GM18507 (cell line): ENCODE measurements at places on chromosomes 4 and X.

- DNase-seq, result no peak
Observed at GRCh38 chrX:103932133-103932532, 30.3 kb upstream of the TMSB15B start.

- no peak for DNase-seq
Observed at GRCh38 chr4:46594661-46595060, 204.7 kb upstream of the GABRA2 start.

DNA sequence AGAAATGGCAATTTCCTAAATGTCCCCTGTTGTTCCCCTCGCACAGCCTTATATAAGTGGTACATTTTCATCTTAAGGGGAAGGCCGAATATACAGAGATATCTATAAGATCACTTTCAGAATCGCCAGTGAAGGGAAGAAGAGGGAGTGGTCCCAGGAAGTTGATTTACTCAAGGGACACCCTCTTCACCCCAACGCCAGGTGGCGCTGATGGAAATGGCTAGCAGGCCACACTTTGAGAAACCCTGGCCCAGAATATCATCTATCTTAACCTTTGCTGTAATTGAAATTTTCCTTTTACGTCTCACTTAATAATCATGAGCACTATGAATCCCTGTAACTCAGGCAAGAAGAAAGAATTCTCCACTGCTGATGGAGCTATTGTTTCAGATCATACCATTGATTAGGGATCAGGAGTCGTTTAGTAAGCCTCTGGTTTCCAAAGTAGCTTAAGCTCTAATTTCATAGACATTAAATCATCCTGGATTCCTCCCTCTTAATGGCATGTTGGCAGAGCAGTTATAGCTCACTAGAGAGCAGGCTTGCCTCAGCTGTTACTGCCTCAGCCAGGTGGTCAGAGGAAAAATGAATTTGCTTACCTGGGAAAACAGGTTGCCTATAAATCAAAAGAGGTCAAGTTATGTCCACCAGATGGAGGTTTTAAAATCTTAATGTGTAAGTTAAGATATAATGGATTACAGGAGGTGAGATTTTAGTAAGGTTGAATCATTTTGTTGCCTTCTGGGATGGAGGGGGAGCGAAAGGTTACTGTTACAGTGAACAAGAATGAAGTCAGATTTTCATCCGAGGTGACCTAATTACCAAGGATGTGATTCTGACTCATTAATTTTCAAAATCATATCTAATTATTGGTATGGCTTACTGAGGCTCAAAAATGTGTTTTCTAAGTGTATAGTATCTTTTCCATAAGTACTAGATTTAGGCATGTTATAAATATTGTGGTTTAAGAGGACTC is 941.2 kb upstream of the TENM3 start:
- DNase-seq, result no peak

DNA sequence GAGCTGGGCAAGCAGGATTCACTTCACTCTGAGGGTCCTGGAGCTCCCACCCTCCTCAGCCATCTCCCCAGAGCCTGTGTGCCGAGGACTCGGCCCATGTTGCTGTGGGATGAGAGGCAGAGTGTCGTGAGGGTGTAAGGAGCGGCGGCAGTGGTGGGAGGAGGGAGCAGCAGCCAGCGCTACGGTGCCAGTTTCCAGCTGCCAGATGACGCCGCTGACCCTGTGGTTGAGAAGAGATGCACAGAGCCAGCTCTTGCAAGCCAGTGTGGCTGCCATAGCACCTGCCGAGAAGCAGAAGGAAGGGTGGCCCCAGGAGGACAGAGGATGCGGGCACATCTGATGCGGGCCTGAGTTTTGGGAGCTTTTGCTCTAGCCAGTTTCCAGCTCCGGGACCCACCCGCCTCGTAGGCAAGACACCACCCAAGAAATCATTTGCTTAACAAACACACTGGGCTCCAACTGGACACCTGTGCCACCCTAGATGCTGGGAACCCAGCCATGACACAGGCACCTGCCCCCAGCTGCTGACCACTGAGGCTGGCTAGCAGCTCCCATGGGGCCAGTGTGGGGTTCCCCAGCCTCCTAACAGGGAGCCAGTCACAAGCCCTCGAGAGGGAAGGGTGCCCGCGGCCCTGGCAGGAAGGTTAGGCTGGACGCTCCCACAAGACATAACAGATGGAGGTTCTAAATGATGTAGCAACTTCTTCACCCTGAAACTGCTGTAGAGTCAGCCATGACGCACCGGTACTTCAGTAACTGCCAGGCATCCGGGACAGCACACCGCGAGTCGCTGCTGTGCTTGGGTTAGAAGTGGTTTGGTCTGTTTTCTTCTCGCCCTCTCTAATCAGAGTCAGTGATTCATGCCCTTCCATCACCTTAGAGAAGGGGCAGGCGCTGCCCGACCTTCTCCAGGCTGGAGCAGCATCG is 8.9 kb downstream of the MSANTD1 start:
- no peak for DNase-seq

- no peak for DNase-seq
Observed at GRCh38 chrX:113954297-113954696, 629.6 kb upstream of the HTR2C start.

DNA sequence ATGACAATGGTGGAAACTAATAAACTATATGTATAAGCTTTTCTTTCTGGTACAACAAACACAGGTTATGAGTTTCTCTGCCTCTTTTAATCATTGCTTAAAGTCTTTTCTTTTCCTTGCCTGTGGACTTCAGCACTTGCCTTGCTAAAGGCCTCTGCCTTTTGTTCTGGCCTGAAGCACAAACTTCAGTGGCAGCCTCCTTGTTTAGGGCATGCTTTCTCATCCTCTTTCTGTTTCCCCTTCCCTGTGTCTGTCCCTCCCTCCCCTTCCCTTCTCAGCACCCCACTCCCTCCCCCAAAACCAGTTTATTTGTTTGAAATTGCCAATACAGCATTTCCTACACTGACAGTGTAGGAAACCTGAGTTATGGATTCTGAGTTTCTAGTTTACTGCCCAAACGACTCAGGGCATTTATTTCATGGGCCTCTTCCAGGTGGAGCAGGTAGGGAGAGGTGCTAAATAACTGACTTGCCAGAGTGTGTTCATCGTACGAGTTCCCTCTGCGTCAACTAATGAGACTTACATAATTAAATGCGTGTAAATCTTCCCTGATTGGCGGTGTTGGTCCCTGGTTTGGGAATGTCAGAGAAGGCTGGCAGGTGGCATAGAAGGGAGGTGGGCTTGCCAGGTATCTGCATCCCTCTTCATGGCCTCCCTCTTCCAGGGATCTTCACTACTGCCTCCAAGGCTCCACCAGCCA is 311.0 kb downstream of the FBXW7 start:
- no peak for DNase-seq

DNA sequence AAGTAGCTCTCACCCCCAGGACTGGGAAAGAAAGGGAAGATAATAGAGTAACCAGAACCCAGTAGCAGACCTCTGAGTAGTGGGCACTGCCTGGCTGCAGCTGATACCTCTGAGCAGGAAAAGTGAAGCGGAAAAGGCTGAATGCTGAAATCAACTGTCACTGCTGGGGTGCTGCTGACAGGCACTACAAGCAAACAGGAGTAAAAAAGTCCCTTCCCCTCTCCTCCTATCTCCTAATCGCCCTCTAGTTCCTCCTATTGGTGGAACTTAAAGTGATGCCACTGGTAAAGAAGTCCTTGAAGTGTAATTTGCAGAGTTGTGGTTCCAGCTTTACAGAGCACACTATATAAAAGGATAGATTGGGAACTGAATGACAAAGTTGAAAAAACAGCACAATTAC is 32.8 kb upstream of the GLRB start:
- DNase-seq, result no peak

DNA sequence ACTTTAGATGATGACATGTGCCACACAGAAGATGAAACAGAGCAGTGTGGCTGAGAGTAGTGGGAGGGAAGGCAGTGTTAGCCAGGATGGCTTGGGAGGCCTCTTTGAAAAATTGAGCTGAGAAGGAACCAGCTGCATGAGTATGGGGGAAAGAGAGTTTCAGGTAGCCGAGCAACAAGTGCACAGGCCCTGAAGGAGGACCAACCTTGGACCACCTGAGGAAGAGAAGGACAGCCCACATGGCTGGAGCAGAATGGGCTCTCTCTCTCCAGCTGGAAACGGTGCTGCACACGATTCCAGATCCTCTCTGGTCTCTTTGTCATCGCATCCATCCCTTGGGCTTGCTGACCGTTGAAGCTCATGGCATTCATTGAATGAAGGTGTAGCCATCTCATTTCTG is 23.9 kb upstream of the BCOR start:
- no peak for DNase-seq

DNA sequence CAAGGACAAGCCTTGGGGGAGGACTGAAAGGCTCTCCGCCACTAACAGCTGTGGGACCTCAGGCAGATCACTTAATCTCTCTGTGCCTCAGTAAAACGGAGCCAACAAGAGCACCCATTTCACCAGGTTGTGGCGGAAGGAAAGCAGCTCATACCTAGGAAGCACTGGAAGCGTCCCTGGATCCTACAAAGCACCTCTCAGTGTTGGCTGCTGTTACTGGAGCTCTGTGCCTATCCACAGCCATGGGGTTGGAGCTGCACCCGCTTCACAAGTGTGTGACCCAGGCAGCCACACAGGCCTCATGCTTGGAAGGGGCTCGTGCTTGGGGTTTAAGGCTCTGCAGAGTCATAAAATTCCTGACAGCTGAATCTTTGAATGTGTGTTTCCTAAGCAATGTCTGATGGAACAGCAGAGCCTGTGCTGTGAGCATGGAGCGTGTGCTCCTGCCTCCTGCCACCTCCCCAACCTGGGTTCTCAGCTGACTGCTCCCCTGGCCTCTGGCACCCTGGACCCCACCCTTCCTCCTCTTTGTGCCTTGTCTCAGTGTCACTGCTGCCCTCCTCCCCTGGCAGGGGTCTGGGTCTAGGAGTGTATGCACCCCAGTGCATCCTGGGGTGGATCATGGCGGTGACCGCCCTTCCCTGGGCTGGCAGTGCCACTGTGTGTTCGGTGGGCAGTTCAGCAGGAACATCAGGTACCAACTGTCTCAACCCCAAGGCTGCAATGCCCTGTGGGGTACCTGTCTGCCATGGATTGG is 14.4 kb upstream of the MAN2B2 start:
- DNase-seq, result no peak

DNA sequence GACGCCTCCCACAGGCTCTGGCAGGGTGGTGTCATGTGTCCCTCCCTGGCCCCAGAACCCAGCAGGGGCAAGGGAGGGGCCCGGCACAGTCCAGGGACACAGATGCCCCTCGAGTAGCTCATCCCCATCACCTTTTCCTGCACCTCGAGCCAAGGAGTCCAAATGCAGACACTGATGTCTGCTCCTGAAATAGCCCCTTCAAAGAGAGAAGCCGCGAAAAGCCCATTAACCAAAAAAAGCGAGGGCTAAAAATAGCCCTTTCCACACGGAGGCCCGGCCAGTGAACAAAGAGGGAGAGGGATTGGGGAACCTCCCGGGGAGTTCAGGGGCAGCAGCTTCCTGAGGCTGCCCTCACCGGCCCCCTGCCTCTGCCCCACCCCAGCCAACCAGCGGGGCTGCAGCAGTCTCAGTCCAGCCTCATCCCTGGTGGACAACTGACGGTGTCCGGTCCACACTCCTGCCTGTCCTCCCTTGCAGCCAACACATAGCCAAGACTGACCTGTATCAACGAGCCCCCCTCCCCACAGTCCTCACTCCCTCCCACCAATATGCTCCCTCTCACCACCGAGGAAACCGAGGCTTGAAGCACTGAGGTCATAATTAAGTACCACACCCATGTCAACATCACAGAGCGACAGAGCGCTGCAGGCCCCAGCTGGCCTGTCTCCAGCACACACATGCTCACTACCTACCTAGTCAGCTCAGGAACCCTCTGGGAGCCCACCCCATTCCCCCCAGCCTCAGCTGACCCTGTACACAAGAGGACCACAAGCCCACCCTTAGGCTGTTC is 23.9 kb downstream of the WDR1 start:
- no peak for DNase-seq

DNA sequence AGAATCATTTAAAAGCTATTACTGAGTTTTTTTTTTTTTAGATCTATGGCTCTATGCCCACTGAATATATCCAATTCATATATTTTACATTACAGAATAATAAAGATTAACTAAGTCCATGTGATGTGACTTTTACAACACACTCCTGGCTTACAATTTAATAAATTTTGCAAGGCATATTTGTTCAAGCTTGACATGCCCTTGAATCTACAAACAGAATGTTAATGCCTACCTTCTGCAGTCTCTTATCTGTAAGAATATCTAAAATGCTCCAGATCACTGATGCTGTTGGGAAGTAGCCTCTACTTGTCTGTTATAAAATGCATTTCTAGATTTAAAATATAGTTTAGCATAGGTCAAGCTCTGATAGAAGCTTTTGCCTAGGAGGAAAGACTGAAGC is 100.7 kb upstream of the RASGEF1B start:
- DNase-seq, result no peak

GRCh38 chr4:158208963-158209640 is 1.2 kb upstream of the TMEM144 start:
- DNase-seq, result no peak

GRCh38 chrX:37348971-37349220 is 268 bp upstream of the PRRG1 start:
- no peak for DNase-seq
